ENCODE measurements at places on chromosomes 7 and 10.
A peak's percentile ranks its signal among the peaks of the same experiment; 100 is the strongest.

DNA sequence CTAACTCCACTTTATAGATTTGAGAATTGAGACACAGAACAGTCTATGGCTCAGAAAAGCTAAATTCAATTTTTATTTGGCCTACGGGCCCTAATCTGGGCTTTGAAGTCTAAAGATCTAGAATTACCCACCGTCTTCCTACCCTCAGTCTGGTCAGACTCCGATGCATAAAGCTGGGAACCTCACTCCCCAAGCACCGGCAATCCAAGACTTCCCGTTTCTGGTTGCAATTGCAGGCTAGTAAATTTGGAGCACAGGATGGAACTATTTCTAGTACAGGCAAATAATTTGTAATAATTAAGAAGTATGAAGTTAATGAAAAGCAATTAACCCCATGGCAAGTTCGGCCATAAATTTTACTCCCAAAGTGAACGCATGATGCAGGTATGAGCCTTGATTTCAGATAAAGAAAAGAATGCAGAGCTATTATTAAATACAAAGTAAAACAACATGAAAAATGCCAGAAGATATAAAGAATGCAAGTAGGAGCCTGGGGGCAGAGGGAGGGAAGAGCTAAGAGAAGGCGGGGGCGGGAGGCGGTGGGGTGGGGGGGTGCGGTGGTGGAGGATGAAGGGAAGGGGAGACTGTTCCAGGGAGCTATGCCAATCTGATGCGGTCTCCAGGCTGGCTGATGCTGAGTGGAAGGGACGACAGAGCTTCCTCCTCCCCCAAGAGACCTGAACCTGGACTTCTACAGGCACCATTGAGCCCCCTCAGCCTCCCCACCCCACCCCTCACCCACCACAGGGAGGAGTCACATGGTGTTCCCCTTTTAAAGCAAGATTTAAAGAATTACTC lies 45.1 kb downstream of the BPGM start:
- no peak for DNase-seq

- no peak for DNase-seq
These were observed at the start of gene AFAP1L2 for GRCh38 chr10:114404171-114405010. Gene AFAP1L2, minus strand, starts transcription at chr10:114404502. Its CDS starts 47 bp downstream, at chr10:114404455.

- no peak for DNase-seq
These were observed 18.5 kb upstream of the TRIM56 start for GRCh38 chr7:101066833-101067177.

GRCh38 chr10:1738950-1739349 lies 1.6 kb upstream of the ADARB2 start:
- DNase-seq = peak; percentile 45

- no peak for DNase-seq
These were observed 84.7 kb downstream of the AUTS2 start for GRCh38 chr7:69683002-69683401.

DNA sequence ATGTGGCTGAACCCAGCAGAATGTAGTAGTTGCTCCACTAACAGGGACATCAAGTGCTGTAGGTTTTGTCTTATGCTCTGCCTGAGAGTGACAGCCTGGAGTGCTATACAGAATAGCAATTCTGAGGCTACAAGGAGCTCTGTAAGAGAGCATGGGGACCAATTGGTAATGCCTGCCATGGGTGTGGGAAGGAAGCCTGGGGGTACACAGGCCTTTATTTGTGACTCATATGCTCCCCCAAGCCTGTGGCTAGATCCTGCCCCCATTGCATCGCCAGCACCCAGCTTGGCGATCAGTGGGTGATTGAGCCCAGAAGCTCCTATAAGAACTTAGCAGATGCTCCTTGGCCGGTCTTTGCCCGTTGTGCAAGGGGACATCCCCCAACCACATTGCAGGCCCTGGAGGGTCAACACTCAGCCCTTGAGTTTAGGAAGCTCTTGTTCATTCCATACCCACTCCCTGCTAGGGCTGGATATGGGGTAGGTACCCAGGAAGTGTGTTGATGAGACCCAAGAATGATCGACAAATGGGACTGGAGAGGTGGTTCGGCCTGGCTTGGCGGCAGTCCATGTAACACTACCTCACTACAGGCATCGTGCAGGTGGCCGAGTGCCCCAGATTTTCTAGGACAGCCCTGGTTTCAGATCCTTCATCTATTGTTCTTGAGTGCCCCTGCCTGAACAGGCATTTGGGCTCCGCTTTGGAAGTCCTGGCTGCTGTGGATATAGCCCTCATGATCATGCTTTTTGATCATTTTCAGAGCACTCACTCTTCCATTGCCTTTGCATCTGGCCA lies 37.7 kb downstream of the ZMIZ1 start:
- no peak for DNase-seq

GRCh38 chr7:1059200-1060091 lies 15.1 kb downstream of the GPR146 start:
- DNase-seq = no peak

GRCh38 chr10:60182691-60183090 lies 207.0 kb downstream of the ANK3 start:
- no peak for DNase-seq

DNA sequence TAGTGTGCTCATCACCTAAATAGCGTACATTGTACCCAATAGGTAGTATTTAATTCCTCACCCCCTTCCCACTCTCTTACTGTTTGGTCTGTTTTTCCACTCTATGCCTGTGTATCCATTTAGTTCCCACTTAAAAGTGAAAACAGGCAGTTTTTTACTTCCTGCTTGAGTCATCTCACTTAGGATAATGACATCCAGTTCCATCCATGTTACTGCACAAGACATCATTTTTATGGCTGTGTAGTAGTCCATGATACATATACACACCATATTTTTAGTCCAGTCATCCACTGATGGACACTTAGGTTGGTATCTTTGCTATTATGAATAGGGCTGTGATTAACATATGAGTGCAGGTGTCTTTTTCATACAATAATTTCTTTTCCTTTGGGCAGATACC lies 10.1 kb downstream of the STK17A start:
- no peak for DNase-seq

GRCh38 chr7:10889266-10889898 lies 84.3 kb upstream of the PHF14 start:
- DNase-seq = peak; percentile 58

DNA sequence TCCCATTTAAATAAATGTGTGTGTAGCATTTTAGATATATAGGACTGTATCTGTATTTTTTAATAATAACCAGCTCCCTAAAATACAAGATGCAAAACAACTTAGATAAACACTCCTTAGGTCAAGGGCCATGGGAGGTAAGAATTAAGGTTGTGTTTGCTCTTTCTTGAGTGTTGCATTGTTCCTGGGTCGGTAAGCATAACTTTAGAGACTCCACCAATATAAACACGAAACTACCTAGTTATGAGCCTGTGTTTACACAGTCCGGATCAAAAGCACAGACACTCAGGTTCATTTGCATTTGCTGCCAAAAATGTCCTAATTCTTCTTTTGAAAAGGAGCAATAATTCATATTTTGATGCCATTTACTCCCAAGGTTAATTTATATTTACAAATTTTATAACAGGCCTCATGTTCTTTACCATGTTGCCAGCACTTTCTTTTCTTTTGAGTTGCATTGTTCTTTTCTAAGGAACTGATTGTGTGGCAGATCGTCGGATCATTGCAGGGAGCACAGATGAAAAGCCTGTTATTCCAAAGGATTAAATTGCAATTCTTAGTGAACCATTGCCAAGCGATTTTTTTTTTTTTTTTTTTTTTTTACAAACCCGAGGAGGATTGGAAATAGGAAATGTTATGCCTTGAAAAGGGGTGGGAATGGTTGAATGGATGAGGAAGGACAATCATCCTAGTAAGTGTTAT lies 45.8 kb upstream of the GLCCI1 start:
- no peak for DNase-seq

DNA sequence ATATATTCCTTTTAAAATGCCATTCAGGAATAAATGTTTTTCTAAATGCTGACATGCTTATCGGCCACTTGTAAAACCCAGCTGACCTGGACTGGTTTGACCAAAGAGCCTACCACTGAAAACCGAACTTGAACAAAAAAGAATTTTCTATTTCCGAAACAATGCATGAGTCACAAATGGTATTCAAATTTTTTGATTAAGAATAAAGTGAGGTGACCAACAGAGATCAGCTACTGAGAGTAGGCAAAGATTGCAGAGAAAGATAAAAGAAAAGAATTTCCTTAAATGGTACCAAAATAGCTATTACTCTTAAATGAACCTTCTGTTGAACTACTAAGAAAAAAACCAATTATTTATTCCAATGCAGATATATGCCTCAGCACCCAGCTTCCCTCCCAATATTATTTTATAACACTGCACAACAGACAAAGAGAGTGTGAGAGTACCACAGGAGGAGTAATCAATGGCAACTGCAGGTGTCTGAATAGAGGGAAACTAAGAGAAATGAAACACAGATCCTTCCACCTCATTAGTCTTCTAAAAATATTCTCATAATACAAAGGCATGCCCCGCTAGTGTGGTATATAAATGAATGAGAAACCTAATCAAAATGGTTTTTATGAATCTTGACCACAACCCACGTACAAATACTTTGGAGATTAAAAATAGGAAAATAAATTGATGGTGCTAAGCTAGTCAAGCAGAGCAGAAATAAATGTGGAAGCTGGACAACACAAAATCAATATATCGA lies 20.1 kb downstream of the OSBPL3 start:
- no peak for DNase-seq

- DNase-seq = no peak
These were observed 31.5 kb upstream of the OPTN start for GRCh38 chr10:13068484-13068883.

DNA sequence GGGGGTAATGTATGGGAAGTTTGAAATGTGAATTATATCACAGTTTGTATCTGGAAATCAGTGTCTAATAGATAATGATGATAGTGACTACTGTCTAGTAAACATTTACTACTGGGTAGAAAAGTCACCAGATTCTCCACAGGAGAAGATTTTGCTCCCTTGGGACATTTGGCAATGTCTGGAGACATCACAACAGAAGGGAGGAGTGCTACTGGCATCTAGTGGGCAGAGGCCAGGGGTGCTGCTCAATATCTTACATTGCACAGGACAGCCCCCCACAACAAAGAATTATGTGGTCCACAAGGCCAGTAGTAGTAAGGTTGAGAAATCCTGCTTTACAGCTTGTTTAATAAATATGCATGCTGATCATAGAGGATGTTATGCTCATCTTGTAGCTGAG lies 92.3 kb upstream of the PRPS1L1 start:
- no peak for DNase-seq

DNA sequence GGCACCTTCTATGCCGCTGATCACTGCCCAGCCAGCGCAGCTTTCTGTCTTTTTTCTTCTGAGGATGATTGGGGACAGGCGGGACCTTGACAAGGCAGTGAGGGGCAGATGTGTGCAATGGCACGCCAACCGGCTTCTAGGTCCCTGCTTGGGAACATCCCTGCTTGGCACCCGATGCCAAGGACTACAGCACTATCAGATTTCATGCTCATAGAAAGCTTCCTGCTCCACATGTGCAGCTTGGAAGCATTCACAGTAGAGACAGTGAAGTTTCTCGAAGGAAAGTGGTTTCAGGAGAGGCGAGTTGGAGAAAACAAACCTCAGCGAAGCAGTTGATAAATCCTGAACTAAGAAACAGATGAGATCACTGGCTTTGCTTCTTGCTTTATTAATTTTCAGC lies 267.5 kb upstream of the HABP2 start:
- DNase-seq = no peak
